ENCODE measurements at places on chromosomes 5 and 9. TPM values are rescaled to one million over a fixed set of nuclear protein-coding genes. Genes with fewer than 3 reads are reported as not detected.

The CNOT8 gene
- 186 TPM for polyA plus RNA-seq

DNA sequence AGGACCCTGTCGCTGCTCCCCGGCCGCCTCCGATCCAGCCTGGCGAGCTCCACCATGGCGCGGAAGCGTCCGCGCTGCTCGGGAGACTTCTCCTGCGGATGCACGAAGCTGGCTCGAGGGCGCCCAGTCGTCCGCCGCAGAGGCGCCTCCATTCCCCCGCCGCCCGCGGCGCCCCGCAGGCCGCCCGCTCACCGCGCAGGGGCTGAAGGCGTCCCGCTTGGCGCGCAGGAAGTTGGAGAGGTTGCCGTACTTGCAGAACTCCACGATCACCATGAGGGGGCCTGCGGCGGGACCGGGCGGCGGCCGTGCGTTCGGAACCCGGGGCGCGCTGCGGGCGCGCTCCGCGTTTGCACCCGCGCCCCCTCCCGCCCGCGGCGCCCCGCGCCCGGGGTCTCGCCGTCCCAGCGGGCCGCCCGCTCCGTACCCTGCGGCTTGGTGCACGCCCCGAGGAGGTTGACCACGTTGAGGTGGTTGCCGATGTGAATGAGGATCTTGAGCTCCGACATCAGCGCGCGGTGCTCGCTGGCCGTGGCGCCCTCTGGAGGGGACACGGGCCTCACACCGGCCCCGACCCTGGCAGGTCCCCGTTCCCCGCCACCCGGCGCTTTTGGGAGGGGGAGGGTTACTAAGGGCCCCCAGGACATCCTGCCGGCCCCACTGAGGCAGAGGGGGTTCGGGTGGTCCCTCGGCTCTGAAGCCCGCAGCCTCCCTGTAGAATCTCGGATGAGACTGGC is 27.7 kb upstream of the SCGB3A1 start:
- H3K27me3 ChIP-seq: no peaks in the 10 kb centered on the region
- H3K27ac ChIP-seq: no peak overlapping the region
- peaks cover 2% of the 10 kb centered on the region for H3K4me1 ChIP-seq
- no peak for DNase-seq
- H3K36me3 ChIP-seq: no peaks in the 10 kb centered on the region

DNA sequence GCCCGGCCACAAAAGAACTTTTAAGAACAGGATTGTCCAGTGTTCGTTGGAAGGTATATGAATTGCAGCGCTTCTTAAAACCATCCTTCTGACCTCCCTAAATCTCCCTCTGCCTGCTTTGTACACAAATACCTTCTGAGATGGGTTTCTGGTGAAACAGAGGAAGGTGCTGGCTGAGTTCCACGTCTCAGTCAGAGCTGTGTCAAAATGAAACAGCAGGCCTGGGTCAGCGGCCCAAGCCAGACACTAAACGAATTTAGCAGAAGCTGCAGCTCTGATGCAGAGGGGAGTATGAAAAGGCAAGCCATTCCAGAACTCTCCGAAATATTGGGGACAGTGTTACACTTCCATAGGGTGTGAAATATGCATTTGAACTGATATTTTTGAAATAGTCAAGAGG is 37.8 kb upstream of the CRB2 start:
- no peak overlapping the region for H3K27ac ChIP-seq
- no peak overlapping the region for H3K4me3 ChIP-seq
- DNase-seq: no peak
- H3K27me3 ChIP-seq: no peaks in the 10 kb centered on the region
- H3K36me3 ChIP-seq: no peaks in the 10 kb centered on the region
- peaks cover 46% of the 10 kb centered on the region for H3K4me1 ChIP-seq

DNA sequence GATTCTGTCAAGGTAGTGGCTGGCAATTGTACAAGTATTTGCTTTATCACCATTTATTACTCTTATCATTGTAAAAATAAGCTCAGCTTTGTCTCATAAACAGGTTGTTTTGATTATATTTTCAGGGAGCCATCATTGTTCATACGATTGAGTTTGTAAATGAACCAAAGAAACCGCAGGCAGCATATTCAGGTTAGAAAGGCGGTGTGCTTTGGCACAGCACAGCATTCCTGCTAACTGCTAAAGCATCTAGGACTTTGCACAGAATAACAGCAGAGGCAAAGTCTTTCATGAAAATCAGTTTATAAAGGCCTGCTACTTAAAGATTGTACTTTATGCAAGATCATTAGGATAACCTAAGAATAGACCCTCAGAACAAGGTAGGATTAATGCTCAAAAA is 281.5 kb upstream of the SLC24A2 start:
- H3K27me3 ChIP-seq: no peaks in the 10 kb centered on the region
- DNase-seq: no peak
- no peak overlapping the region for H3K4me3 ChIP-seq

Data from naive B cell (primary cell).